Left lung (tissue), 14 donors: ENCODE measurements at places on chromosomes 11 and 22. TPM values are rescaled to one million over a fixed set of nuclear protein-coding genes. Genes with fewer than 3 reads are reported as not detected.
A peak's percentile ranks its signal among the peaks of the same experiment; 100 is the strongest.

The MB gene
- total RNA-seq, result 3.3 TPM

GRCh38 chr11:64868904-64869570 lies 9.4 kb downstream of the EHD1 start:
- H3K27ac ChIP-seq, result peak overlapping the region; percentile 90
- peaks cover 49% of the 10 kb centered on the region for H3K4me1 ChIP-seq
- no peak for DNase-seq
- peak overlapping the region; percentile 31 for H3K4me3 ChIP-seq

- H3K36me3 ChIP-seq, result no peaks in the 10 kb centered on the region
- H3K27me3 ChIP-seq, result no peaks in the 10 kb centered on the region
- no peak for DNase-seq
- H3K27ac ChIP-seq, result no peak overlapping the region
These were observed 66.5 kb downstream of the PICALM start for GRCh38 chr11:86002431-86002830.

DNA sequence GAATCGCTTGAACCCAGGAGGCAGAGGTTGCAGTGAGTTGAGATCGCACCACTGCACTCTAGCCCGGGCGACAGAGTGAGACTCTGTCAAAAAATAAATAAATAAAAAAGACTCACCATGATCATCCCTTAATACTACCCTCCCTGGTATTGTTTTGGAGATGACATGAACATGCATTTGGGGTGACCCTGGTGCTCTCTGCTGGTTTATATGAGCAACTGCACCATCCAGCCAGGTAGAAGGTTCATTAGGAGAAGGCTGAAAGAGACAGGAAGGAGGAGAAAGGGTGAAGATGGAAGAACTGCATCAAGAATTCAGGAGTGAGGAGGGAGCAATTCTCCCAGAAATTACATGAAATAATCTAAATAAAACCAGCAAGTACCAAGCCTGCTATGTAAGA lies 37.8 kb downstream of the SLC5A1 start:
- no peaks in the 10 kb centered on the region for H3K4me1 ChIP-seq
- no peaks in the 10 kb centered on the region for H3K27me3 ChIP-seq
- DNase-seq, result no peak
- no peaks in the 10 kb centered on the region for H3K36me3 ChIP-seq
- no peak overlapping the region for H3K4me3 ChIP-seq
- H3K27ac ChIP-seq, result no peak overlapping the region

DNA sequence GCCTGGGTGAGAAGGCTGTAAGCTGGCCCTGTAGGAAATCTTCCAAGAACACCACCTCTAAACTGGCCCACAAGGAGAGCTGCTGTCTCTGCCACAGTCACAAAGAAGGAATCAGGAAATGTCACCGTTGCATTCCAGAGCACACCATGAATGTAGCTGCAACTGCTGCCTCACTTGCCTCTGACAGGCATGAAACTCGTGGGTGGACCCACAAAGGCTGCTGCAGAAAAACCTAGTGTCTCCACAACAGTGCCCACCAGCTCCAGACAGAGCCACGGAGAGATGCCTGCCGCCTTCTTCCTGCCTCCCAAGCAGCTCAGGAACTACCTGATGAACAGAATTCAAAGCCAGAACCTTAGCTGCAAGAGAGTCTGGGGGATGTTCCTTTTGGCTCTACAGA lies 10.5 kb downstream of the DNAJB13 start:
- no peaks in the 10 kb centered on the region for H3K36me3 ChIP-seq
- H3K27me3 ChIP-seq, result peaks cover 17% of the 10 kb centered on the region
- H3K4me3 ChIP-seq, result no peak overlapping the region
- H3K4me1 ChIP-seq, result no peaks in the 10 kb centered on the region
- no peak overlapping the region for H3K27ac ChIP-seq
- DNase-seq, result no peak

DNA sequence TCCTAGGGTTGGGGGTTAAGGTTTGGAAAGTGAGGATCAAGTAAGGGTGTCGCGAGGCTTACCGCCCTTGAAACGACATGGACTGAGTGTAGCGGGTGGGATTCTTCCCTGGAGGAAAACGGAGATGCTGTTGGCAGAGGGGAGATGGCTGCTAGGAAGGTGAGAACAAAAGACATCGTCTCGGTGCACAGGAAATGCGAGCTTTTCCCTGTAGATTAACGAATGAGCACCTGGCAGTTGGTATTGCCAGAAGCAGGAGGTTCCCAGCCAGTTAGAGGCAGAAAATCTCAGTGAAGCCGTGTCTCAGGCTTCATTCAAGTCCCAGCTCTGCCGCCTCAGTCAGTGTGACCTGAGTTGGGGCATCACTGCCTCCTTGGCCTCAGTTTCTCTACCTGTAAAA lies 1.4 kb upstream of the LHFPL7 start:
- no peak for DNase-seq
- no peak overlapping the region for H3K27ac ChIP-seq
- H3K4me3 ChIP-seq, result no peak overlapping the region
- no peaks in the 10 kb centered on the region for H3K4me1 ChIP-seq

The TCF20 gene
- 41.3 TPM for total RNA-seq

The HEPACAM gene
- total RNA-seq, result not detected

DNA sequence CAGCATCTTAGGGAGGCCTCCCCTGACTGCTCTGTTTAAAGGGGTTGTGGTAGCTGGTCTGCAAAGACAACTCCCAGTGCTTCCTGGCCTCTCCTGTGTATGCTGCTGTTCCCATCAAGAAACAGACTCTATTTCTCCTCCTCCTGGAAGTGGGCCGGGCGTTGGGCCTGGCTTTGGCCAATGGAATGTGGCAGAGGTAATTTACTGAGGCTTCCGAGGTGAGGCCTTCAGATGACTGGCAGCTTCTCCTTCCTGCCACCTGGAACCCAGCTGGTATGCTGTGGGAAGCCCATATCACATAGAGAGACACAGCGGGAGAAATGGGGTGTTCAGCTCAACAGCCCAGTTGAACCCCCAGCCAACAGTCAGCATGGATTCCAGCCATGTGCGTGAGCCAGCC lies 25.1 kb upstream of the EIF3D start:
- DNase-seq, result no peak
- H3K4me1 ChIP-seq, result no peaks in the 10 kb centered on the region
- H3K36me3 ChIP-seq, result no peaks in the 10 kb centered on the region
- H3K27ac ChIP-seq, result no peak overlapping the region
- H3K4me3 ChIP-seq, result no peak overlapping the region
- peaks cover 71% of the 10 kb centered on the region for H3K27me3 ChIP-seq

The NOX4 gene
- total RNA-seq, result 3.3 TPM

GRCh38 chr22:21041937-21042336 lies 3.8 kb upstream of the LRRC74B start:
- H3K4me3 ChIP-seq, result no peak overlapping the region
- DNase-seq, result no peak
- H3K36me3 ChIP-seq, result no peaks in the 10 kb centered on the region
- no peak overlapping the region for H3K27ac ChIP-seq
- peaks cover 13% of the 10 kb centered on the region for H3K4me1 ChIP-seq

GRCh38 chr22:49807780-49808708 lies 19.6 kb downstream of the BRD1 start:
- H3K4me3 ChIP-seq, result no peak overlapping the region
- no peak overlapping the region for H3K27ac ChIP-seq
- no peak for DNase-seq
- no peaks in the 10 kb centered on the region for H3K4me1 ChIP-seq

The TPBGL gene
- 0.70 TPM for total RNA-seq
